ENCODE measurements at places on chromosomes 2 and 18. TPM values are rescaled to one million over a fixed set of nuclear protein-coding genes. Genes with fewer than 3 reads are reported as not detected.

DNA sequence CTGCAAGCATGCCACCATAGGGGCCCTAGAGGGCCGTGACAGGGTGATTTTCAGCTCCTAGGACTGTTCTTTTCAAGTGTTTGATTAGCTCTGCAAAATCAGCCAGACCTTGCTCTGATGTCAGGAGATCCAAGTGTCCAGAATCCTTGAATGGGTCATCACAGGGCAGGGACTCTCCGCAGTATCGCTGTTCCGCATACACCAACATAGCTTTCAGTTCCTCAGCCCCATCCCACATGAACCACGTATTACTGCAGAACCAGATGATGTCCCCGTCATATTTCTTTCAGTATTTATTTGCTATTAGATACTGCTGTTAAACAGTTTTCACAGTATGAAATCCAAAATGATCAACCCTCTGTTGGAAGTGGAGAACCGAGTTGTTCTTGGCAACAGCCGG lies 46.6 kb upstream of the RFX8 start:
- DNase-seq, result no peak

DNA sequence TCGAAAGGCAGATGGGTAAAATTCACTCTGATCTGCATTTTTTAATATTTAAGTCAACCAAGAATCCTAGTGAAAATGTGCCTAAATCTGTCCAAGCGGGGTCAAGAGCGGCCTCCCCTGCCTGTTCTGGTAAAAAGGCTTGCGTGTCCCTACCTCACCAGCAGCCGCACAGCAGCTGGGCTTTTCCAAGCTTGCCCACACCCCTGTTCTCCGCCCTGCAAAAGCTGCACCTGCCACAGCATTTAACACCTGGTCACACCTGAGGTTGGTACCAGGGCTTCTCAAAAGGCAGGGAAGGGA lies 25.8 kb upstream of the TMEM182 start:
- peak; percentile 34 for DNase-seq

DNA sequence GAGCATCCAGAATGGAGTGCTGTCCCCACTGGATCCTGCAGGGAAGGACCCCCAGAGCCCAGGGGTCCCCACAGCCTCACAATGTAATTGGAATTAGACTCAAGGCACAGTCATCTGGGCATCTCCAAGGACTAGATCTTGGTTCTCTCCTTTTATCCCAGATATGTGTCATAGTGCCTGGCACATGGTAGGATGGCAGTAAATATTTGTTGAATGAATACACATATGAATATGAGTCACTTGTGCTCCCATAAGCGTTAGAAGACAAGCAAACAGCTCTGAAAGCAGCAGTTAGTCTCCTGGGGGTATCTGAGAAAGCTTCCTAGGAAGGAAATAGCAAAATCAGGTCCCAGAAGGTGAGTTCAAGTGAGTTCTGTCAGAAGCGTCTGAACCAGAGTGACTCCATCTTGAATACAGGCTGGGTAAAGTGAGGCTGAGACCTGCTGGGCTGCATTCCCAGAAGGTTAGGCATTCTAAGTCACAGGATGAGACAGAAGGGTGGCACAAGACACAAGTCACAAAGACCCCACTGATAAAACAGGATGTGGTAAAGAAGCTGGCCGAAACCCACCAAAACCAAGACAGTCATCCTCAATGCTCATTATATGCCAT lies 234.1 kb upstream of the ID2 start:
- DNase-seq, result no peak

GRCh38 chr2:190571686-190572085 lies 37.2 kb upstream of the NEMP2 start:
- DNase-seq, result no peak

- DNase-seq, result no peak
These were observed 232.6 kb downstream of the LRRTM1 start for GRCh38 chr2:80071941-80072340.

Gene SERPINB3
- not detected for polyA plus RNA-seq

Gene ZSWIM2
- not detected for polyA plus RNA-seq

Gene KLHL41
- polyA plus RNA-seq, result 1.7 TPM

Gene PRKCE
- polyA plus RNA-seq, result 14.6 TPM

Gene RFX8
- polyA plus RNA-seq, result 1.3 TPM

Gene FAM161A
- polyA plus RNA-seq, result 26.3 TPM

Gene RASGRP3
- 41.1 TPM for polyA plus RNA-seq

Data from left lung (tissue), 14 donors.